Endodermal cell (in vitro differentiated cells): ENCODE measurements at places on chromosomes 4 and X. TPM values are rescaled to one million over a fixed set of nuclear protein-coding genes. Genes with fewer than 3 reads are reported as not detected.
A peak's percentile ranks its signal among the peaks of the same experiment; 100 is the strongest.

GRCh38 chrX:16756724-16757123 lies 29.5 kb upstream of the TXLNG start:
- no peak overlapping the region for H3K4me3 ChIP-seq
- no peak for DNase-seq
- H3K4me1 ChIP-seq = no peaks in the 10 kb centered on the region
- H3K36me3 ChIP-seq = peaks cover 37% of the 10 kb centered on the region

DNA sequence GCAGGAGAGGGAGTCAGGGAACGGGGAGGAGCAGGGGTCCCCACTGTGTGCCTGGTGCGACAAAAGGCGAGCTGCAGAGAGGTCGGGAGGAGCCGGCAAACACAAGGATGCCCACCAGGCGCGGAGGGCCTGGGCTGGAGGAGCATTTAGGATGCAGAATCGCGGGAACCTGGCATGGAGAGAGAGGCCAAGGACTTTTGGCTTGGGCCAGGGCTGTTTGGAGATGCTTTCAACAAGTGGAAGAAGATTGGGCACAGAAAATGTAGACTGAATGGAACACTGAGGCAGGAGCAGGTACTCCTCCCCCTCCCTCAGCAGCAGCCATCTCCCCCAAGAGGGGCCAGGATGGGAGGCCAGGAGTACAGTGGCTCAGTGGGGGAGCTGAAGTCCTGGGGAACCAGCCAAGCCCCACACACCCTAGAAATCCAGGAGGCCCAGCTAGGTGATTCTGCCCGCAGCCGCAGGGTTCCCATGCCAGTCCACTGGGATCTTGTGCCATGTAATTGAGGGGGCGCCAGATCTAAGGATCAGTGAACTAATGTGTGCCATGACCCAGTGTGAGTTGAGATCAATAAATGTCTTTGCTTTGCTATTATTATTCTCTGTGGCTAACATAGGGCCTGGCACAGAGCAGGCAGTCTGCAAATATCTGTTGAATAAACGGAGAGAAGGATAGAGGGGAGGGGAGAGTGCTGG lies 1.1 kb upstream of the ABLIM2 start:
- H3K27me3 ChIP-seq = peaks cover 48% of the 10 kb centered on the region
- H3K36me3 ChIP-seq = no peaks in the 10 kb centered on the region
- no peaks in the 10 kb centered on the region for H3K4me1 ChIP-seq

DNA sequence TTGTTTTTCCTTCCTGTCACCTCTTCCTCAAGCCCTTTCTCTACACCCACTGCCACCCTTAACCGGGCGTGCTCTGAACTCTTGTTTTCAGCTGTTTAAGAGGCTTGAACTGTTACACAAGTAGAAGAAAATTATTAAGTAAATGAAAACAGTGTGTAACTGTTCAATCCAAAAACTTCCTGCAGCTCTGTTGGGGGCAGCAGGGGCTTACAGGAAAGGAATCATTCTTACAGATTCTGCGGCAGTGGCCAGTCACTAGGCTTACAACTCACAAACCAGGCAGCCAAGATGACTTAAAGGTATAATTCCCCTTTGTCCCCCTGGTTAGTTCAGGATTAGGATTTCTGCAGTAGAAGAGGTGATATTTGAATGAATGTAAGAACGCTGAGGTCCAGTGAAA lies 70.2 kb upstream of the ETNPPL start:
- H3K4me3 ChIP-seq = no peak overlapping the region
- no peak overlapping the region for H3K27ac ChIP-seq
- H3K4me1 ChIP-seq = no peaks in the 10 kb centered on the region
- DNase-seq = no peak
- H3K27me3 ChIP-seq = peaks cover 40% of the 10 kb centered on the region

- H3K36me3 ChIP-seq = no peaks in the 10 kb centered on the region
- H3K4me3 ChIP-seq = no peak overlapping the region
- DNase-seq = no peak
Observed at GRCh38 chr4:1554876-1555265, 129.2 kb downstream of the FAM53A start.

- no peak overlapping the region for H3K27ac ChIP-seq
- H3K27me3 ChIP-seq = no peaks in the 10 kb centered on the region
- no peak overlapping the region for H3K4me3 ChIP-seq
- peaks cover 3% of the 10 kb centered on the region for H3K4me1 ChIP-seq
- no peaks in the 10 kb centered on the region for H3K36me3 ChIP-seq
- DNase-seq = no peak
Observed at GRCh38 chr4:101604976-101605375, 185.6 kb upstream of the BANK1 start.

DNA sequence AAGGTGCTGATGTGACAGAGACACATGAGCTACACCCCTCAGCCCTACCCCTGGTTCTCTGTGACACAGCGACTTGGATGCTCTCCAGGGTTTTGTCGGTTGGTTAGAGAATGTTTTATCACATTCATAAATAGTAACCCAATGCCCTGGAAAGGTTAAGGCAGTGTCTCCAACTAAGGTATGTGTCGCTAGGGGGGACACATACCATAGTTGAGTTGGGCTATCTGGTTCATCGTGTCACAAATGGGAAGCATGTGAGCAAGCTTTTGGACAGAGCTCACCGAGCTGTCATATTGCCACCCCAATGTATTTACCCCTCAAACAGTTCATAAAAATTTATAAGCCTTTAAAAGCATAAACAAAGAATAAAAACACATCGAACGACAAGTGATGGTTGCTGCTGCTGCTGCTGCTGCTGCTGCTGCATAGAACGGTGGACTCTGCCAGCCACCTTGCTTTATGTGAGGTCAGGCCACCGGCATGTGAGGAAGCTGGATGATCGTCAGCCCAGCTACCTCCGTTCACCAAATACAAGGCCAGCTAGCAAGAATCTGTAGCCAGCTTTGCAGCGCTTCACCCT lies 55.9 kb downstream of the STOX2 start:
- H3K4me1 ChIP-seq = peaks cover 14% of the 10 kb centered on the region
- H3K36me3 ChIP-seq = no peaks in the 10 kb centered on the region
- peak overlapping the region; percentile 96 for H3K27ac ChIP-seq
- peak; percentile 70 for DNase-seq
- H3K4me3 ChIP-seq = no peak overlapping the region

GRCh38 chrX:110210417-110211139 lies 107.3 kb downstream of the AMMECR1 start:
- no peaks in the 10 kb centered on the region for H3K27me3 ChIP-seq
- no peak for DNase-seq
- H3K27ac ChIP-seq = no peak overlapping the region
- H3K4me3 ChIP-seq = no peak overlapping the region
- H3K36me3 ChIP-seq = peaks cover 17% of the 10 kb centered on the region
- H3K4me1 ChIP-seq = no peaks in the 10 kb centered on the region

GRCh38 chr4:117326091-117326490 lies 240.7 kb upstream of the TRAM1L1 start:
- no peak overlapping the region for H3K27ac ChIP-seq
- H3K4me3 ChIP-seq = no peak overlapping the region
- H3K4me1 ChIP-seq = no peaks in the 10 kb centered on the region
- no peaks in the 10 kb centered on the region for H3K36me3 ChIP-seq
- no peaks in the 10 kb centered on the region for H3K27me3 ChIP-seq

- no peak overlapping the region for H3K27ac ChIP-seq
- no peak for DNase-seq
- H3K36me3 ChIP-seq = no peaks in the 10 kb centered on the region
- no peaks in the 10 kb centered on the region for H3K4me1 ChIP-seq
- no peaks in the 10 kb centered on the region for H3K27me3 ChIP-seq
- no peak overlapping the region for H3K4me3 ChIP-seq
Observed at GRCh38 chr4:19698961-19699360, 552.7 kb upstream of the SLIT2 start.

DNA sequence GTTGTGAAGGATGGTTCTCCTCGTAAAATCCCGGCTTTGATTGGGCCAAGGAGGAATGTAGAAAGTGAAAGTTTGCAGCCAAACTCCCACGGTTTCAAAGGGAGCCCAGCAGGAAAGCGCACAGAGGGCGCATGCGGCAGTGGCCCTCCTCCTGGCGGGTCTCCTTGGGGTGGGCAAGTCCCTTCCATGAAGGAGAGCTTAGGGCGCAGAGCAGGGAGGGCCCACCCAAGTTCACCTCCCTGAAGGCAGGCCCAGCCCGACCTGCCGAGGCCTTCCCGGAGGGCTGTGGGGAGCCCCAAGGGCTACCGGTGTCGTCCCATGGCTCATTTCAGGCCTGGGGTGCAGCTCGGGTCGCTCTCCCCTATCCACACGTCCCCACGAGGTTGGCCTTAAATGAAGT lies 2.0 kb downstream of the PDZD4 start:
- H3K27me3 ChIP-seq = no peaks in the 10 kb centered on the region
- no peaks in the 10 kb centered on the region for H3K4me1 ChIP-seq
- H3K36me3 ChIP-seq = no peaks in the 10 kb centered on the region
- no peak overlapping the region for H3K27ac ChIP-seq
- H3K4me3 ChIP-seq = peak overlapping the region; percentile 83

- H3K27ac ChIP-seq = no peak overlapping the region
- H3K4me3 ChIP-seq = no peak overlapping the region
- DNase-seq = no peak
- H3K4me1 ChIP-seq = no peaks in the 10 kb centered on the region
- H3K36me3 ChIP-seq = no peaks in the 10 kb centered on the region
- no peaks in the 10 kb centered on the region for H3K27me3 ChIP-seq
Observed at GRCh38 chrX:12301288-12301687, 163.0 kb downstream of the FRMPD4 start.

GRCh38 chrX:46791927-46792809 lies 33.2 kb upstream of the SLC9A7 start:
- H3K4me1 ChIP-seq = peaks cover 6% of the 10 kb centered on the region
- DNase-seq = peak; percentile 74
- H3K27me3 ChIP-seq = no peaks in the 10 kb centered on the region
- H3K27ac ChIP-seq = no peak overlapping the region

DNA sequence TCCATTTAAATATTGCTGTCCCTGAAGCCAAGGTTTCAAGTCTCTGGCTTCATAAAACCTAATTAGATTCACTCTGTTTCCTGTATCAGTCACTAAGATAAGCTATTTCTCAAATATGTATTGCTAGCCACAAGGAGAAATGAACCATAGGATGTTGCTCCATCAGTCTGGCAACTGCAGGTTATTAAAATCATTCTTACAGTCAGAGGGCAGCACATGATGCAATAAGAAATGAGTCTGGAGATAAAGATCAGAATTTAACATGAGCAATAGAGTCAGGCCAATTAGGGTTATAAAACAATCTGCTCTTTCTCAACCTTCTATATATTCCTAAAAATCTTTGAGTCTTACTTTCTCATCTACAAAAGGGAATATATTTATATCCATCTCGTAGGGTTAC lies 7.2 kb downstream of the PRKG2 start:
- peaks cover 41% of the 10 kb centered on the region for H3K27me3 ChIP-seq
- no peaks in the 10 kb centered on the region for H3K4me1 ChIP-seq
- no peak for DNase-seq
- no peaks in the 10 kb centered on the region for H3K36me3 ChIP-seq
- no peak overlapping the region for H3K27ac ChIP-seq
- no peak overlapping the region for H3K4me3 ChIP-seq

DNA sequence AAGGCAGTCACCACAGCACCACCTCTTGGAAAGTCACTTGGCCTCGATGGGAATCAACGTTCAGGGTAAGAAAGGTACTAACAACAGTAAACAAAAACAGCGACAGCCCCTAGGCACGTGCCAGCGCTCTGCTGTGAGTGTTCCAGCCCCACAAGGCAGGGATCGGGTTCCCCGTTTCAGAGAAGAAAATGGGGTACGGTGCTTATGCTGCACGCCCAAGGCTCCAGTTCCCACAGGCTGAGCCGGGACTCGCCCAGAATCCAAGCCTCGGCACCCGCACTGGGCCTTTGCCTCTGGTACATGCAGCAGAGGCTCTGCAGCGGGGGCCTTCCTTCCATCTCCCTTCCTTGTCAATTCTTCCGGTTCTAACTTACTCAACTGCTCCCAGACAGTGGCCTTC lies 37.3 kb downstream of the WDR1 start:
- H3K4me1 ChIP-seq = no peaks in the 10 kb centered on the region
- no peaks in the 10 kb centered on the region for H3K27me3 ChIP-seq
- DNase-seq = no peak

DNA sequence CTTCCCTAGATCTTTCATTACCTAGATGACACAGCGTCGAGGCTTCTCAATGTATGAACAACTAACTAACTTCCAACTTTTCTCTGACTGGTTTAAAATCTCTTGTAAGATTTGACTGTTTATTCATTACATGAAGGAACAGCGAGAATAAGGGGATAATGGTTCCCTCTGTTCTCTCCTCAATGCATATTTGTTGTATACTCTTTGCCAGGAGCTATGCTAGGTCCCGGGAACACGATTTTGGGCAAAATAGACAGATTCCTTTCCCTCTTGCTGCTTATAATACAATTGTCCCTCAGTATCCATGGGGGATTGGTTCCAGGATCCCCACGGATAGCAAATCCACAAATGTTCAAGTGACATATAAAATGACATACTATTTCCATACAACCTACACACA lies 1020.0 kb downstream of the DMD start:
- H3K36me3 ChIP-seq = no peaks in the 10 kb centered on the region
- no peaks in the 10 kb centered on the region for H3K27me3 ChIP-seq
- no peak for DNase-seq
- no peak overlapping the region for H3K27ac ChIP-seq

GRCh38 chr4:10534820-10535219 lies 77.6 kb upstream of the ZNF518B start:
- no peak overlapping the region for H3K4me3 ChIP-seq
- no peak for DNase-seq
- H3K27ac ChIP-seq = no peak overlapping the region
- peaks cover 8% of the 10 kb centered on the region for H3K4me1 ChIP-seq

DNA sequence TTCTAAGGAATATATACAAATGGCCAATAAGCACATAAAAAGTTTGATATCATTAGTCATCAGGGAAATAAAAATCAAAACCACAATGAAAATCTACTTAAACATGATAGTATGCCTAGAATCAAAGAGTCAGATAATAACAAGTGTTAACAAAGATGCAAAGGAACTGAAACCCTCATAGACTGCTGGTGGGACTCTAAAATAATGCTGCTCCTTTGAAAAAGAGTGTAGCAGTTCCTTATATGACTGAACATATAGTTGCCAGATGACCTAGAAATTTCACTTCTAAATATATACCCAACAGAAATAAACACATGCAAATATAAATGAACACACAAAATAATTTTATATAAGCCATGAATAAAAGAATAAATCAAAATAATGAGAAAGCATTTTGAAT lies 205.1 kb upstream of the CTSO start:
- no peak for DNase-seq
- no peak overlapping the region for H3K27ac ChIP-seq
- H3K4me3 ChIP-seq = no peak overlapping the region
- no peaks in the 10 kb centered on the region for H3K4me1 ChIP-seq
- no peaks in the 10 kb centered on the region for H3K36me3 ChIP-seq

TRPC5OS gene
- not detected in 2 replicates for total RNA-seq

PPP1R3F gene
- 9.7 to 16.6 TPM (median 14.3 TPM) in 3 replicates for total RNA-seq

TEX13D gene
- not detected in 2 replicates for total RNA-seq

MAGEA11 gene
- not detected in 3 replicates for total RNA-seq

POU3F4 gene
- total RNA-seq = not detected in 3 replicates

GAGE12F gene
- not detected in 2 replicates for total RNA-seq

TMEM271 gene
- not detected in 2 replicates for total RNA-seq

GLUD2 gene
- total RNA-seq = 1.5 to 4.9 TPM (median 3.6 TPM) in 3 replicates

ARSJ gene
- 0.77 to 1.6 TPM (median 1.1 TPM) in 3 replicates for total RNA-seq

LETM1 gene
- 14.7 to 51.4 TPM (median 45.7 TPM) in 3 replicates for total RNA-seq

SLC30A9 gene
- total RNA-seq = 64.1 and 66.9 TPM in 2 replicates

EVC gene
- 12.9 to 29.0 TPM (median 27.2 TPM) in 3 replicates for total RNA-seq

CENPE gene
- 32.4 and 35.9 TPM in 2 replicates for total RNA-seq

ELMOD2 gene
- 58.4 and 65.5 TPM in 2 replicates for total RNA-seq
